ENCODE measurements at places on chromosomes 12 and 14.
A peak's percentile ranks its signal among the peaks of the same experiment; 100 is the strongest.

- DNase-seq = no peak
These were observed 40.2 kb downstream of the DACT1 start for GRCh38 chr14:58677996-58678395.

- no peak for DNase-seq
These were observed 1.4 kb downstream of the PTHLH start for GRCh38 chr12:27971121-27971489.

GRCh38 chr12:102638777-102639176 lies 158.4 kb upstream of the IGF1 start:
- no peak for DNase-seq

DNA sequence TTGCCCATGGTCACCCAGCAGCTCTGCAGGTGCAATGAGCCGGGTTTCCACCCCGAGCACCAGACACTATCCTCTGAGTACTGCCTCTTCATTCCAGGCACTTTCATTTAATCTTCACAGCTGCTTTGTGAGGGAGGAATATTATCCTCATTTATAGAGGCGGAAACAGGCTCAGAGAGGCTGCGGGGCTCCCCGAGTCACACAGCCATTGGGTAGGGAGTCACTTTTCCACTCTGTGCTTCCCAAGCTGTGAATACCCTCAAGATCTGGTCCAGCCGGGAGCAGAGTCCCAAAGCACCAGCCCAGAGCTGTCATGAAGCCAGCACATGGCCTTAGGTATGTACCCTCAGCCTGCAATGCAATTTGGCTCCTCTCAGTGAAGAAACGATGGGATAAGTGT lies 51.7 kb upstream of the RIN3 start:
- DNase-seq = no peak

- no peak for DNase-seq
These were observed 137.3 kb downstream of the BTG1 start for GRCh38 chr12:92008345-92008744.

GRCh38 chr12:56529656-56530055 lies 8.0 kb downstream of the RBMS2 start:
- DNase-seq = no peak

DNA sequence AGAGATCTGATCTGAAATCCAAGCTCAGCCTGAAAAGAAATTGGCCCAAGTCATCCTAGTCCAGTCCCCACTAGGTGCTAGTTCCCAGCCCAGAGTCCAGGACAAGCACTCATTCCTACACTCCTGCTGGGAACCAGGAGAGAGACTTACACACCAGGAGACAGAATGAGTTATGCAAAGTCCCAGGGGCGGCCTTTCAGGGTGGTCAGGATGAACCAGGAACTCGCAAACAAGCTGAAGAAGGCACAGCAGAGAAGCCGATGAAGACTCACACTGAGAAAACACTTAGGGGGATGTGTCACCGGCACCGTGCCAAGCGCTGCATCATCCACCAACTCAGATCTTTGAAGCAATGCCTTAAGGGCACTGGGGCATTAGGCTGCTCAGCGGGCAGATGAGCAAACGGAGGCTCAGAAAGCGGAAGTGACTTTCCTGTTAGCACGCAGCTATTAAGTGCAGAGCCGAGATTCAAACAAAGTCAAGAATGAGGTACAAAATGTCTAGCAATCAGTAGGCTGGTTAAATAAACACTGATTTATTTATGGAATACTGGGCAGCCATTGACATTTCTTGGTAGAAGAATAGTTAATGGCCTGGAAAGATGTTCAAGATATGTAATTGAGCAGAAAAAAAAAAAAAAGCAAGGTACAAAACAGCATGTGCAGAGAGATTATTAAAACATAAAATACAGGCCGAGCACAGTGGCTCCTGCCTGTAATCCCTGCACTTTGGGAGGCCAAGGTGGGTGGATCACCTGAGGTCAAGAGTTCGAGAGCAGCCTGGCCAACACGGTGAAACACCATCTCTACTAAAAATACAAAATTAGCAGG lies 78.7 kb downstream of the LRRC74A start:
- DNase-seq = peak; percentile 84

- DNase-seq = no peak
These were observed 104.0 kb downstream of the GPR135 start for GRCh38 chr14:59360923-59361794.

GRCh38 chr14:60356386-60356785 lies 107.4 kb downstream of the PPM1A start:
- no peak for DNase-seq

GRCh38 chr14:55514819-55515490 lies 65.1 kb upstream of the KTN1 start:
- no peak for DNase-seq

GRCh38 chr12:102069707-102070106 lies 7.9 kb upstream of the WASHC3 start:
- DNase-seq = no peak

- no peak for DNase-seq
These were observed 151.6 kb downstream of the SEC23A start for GRCh38 chr14:38951451-38951850.

- DNase-seq = no peak
These were observed 5.5 kb upstream of the LMNTD1 start for GRCh38 chr12:25558586-25558985.

GRCh38 chr12:54740882-54741281 lies 92.7 kb upstream of the DCD start:
- no peak for DNase-seq

GRCh38 chr12:84814664-84815245 lies 97.8 kb downstream of the SLC6A15 start:
- DNase-seq = no peak

GRCh38 chr12:75634244-75635222 lies 123.1 kb upstream of the KRR1 start:
- no peak for DNase-seq

DNA sequence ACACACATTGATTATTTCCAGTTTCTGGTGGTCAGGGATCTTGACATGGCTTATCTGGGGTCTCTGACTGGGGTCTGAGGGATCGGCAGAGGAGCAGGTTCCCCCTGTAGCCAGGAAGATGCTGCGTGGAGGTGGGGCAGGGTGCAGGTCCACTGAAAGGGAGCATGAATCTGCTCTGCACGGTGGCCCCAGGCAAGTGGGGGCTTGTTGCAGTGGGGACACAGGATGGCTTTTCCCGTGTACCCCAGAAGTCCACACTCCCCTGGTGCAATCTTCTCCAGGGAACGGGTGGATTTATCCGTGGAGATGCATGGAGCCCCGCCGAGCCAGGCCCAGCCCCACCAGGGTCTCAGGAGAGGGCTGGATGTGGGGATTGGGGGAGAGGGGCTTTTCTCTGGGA lies 210.4 kb upstream of the C14orf180 start:
- DNase-seq = no peak

DNA sequence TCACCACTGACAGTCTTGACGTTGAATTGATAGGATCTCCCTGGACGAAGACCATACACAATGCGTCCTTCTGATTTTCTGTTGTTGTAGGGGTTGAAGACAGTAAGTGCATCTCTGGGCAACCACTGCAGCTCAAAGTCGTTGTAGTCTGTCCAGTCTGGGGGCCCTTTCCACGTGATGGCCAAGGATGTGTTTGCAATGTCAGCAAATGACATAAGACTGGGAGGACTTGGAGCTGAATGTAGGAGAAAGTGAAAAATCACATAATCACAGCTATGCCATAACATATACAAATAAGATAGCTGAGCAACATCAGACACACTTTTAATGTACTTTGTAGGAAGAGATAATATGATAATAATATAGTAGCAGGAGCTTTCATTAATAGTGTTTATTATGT lies 77.8 kb downstream of the PTPRB start:
- no peak for DNase-seq

DNA sequence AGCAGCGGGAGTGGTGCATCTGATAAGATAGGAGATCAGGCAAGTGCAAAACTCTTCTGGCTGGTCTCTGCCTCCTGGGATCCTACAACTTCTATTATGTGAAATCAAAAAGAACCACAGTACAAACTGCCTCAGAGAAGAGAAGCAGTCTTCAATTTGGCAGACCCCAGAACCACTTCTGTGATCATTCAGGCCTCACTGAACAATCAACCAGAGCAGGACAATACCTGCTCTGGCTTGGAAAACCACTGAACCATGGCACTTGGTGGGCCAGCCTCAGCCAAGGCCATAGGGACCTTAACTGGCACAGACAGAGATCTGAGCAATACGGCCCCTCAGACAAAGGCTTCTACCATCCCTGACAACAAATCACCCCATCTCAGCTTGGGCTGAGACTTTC lies 103.0 kb downstream of the NDUFA12 start:
- DNase-seq = no peak

DNA sequence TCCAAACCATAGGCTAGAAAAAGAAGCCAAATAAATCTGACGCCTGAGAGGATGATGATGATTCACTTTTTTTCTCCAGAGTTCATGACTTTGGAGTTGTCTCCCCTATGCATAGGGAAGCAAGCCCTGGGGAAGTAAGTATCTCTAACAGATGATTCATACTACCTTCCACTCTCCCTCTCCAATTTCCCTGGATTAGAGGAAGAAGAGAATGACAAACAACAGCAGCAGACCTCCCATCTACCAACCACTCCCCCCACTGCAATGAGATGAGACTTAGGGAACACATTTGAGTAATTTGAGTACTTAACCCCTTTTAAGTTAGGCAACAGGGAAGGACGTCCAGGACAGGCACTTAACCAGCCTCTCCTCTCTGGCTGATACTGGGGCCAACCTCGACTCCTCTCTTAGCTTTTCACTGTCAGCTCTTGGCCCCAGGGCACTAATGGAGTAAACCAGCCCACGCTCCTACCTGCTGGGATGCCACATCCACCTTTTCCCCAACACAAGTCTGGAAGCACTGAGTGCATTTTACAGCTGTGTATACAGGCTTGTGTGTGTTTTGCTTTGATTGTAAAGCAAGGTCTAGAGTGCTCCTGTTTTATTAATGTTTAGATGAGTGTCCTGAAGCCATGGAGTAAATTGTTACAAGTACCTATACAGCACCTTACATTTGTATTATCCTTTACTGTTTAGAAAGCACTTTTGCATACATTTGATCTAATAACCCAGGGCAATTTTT lies 180.7 kb downstream of the PHLDA1 start:
- DNase-seq = no peak

- DNase-seq = no peak
These were observed 36.2 kb upstream of the MEG3 start for GRCh38 chr14:100789460-100790417.

DNA sequence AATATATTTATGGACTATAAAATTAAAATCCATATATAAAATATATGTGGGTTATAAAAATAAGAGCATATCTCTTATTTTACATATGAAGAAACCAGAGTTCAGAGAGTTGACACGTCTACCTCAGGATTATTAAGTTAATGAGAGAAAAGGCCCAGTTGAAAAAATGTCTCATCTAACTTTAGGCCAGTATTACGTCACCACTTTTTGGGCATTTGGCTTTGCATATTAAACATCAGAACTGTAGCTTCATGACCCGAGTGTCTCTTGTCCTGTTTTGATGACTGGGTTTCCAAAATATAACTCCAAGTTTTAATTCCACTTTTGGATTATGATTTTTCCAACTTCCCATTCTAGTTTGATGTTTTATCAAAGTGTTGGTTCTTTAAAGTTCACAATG lies 1026.1 kb downstream of the SLC6A15 start:
- no peak for DNase-seq

- no peak for DNase-seq
These were observed 66.9 kb downstream of the GPATCH2L start for GRCh38 chr14:76218662-76219061.

DNA sequence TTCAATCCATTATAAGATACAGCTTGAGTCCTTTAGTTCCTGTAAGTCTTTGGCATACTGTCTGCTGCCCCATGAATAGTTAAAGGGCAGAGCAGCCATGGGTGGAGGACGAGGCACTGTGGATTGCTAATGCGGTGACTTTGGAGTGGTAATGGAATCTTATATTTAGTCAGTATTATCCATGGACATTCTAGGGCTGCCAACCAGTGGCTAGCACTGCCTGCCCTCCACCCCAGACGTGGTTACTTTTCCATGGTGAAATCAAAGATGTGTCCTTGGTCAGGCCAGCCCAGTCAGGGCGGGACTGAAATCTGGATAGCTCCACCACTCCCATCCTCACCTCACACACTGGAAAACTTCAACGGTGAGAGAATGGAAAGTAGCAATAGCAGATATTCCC lies 2.3 kb downstream of the TTC9 start:
- DNase-seq = no peak

GRCh38 chr12:96810477-96810876 lies 96.6 kb upstream of the NEDD1 start:
- no peak for DNase-seq

DNA sequence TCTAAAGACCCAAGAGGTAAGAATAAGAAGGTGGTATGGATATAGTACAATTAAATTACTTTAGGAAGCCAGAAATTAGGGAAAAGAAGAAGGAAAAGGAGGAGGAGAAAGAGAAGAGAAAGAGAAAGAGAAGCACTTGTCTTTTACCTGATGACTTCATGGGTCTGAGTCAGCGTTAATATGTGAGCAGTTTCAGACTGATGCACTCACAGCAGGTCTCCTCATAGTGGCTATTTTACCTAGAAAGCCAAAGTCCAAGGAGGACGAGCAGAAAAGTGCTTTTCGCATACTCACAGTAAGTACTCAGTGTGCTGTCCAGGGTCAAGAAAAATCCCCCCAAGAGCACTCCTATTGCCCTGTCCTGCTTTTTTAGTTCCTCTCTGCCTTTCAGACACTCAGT lies 222.1 kb downstream of the C12orf42 start:
- no peak for DNase-seq
